ENCODE measurements at places on chromosomes 3 and 15. TPM values are rescaled to one million over a fixed set of nuclear protein-coding genes. Genes with fewer than 3 reads are reported as not detected.

GRCh38 chr3:134274571-134274970 is 23.9 kb upstream of the RYK start:
- DNase-seq: no peak

ROPN1B gene
- not detected for total RNA-seq

- no peak for DNase-seq
Measured at GRCh38 chr3:57972531-57973111, 35.6 kb upstream of the FLNB start.

- DNase-seq: no peak
Measured at GRCh38 chr15:29554531-29554930, 267.7 kb downstream of the TJP1 start.

All from upper lobe of left lung (tissue), 6 donors.